ENCODE measurements at places on chromosomes 11 and 22.

DNA sequence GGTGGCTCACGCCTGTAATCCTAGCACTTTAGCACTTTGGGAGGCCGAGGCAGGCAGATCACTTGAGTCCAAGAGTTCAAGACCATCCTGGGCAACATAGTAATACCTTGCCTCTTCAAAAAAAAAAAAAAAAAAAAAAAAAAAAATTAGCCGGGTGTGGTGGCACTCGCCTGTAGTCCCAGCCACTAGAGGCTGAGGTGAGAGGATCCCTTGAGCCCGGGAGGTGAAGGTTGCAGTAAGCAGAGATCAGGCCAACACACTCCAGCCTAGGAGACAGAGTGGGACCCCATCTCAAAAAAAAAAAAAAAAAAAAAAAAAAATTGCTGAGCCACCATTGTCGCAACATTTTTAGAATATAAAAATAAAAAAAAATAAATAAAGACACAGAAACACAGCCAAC is 7.6 kb downstream of the CKAP5 start:
- no peak for DNase-seq

DNA sequence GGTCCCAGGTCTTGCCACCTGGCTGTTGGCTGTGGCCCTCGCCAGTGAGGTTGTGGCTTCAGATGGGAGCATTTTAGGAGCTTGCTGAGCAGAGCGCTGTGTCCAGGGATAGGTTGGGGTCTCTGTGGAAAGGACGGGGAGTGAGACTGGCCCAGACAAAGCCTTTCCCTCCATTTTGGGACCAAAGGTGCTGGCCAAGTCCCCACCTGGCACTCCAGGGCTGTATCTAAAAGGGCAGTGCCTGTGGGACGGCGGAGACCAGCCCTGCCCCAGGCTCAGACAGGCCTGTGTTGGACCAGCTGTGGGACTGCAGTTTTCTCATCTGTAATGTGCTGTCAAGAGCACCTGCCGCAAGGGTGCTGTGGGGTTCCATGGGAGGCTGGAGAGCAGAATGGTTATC is 5.0 kb upstream of the KCTD17 start:
- no peak for DNase-seq

- no peak for DNase-seq
Observed at GRCh38 chr11:44165432-44165831, 70.0 kb downstream of the EXT2 start.

GRCh38 chr11:111327908-111328624 is 29.7 kb downstream of the POU2AF3 start:
- no peak for DNase-seq

DNA sequence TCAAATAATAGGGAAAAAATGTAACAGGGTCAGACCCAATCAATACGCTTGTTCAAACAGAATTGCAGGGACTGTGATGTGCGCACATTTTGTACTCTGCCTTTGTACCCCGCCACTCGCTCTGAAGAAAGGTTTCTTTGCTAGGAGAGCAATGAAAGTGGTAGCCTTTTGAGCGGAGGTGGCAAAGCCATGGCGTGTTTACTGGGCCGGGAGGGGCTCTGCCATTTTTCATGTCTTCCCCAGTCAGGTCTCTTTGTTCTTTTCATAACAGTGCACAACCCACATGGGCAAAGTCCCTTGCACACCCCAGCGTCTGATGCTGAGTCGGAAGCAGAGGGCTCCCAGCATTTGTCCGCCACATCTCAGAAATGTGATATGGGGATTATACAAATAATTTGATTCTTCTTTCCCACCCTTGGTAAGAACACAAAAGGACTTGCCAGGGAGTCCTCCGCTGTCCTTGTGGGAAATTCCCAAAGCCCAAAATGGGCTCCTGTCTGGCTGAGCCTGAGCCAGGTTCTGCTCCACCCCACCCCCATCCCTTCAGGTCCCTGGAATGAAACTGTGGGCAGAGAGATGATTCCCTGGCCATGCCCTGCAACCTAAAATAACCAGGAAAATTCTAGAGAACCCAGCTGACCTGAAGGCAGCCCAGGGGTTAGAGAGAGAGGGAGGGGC is 36.6 kb downstream of the C11orf58 start:
- no peak for DNase-seq

- DNase-seq, result no peak
Observed at GRCh38 chr22:22935056-22935545, 47.5 kb downstream of the IGLL5 start.

- no peak for DNase-seq
Observed at GRCh38 chr11:36240173-36240572, 49.1 kb downstream of the COMMD9 start.

- no peak for DNase-seq
Observed at GRCh38 chr11:76604626-76605241, 65.8 kb downstream of the LRRC32 start.

- DNase-seq, result peak; percentile 52
Observed at GRCh38 chr11:44943118-44943517, 7.6 kb downstream of the TP53I11 start.

- peak; percentile 82 for DNase-seq
Observed at GRCh38 chr11:587978-588380, 11.7 kb downstream of the PHRF1 start.

GRCh38 chr11:111352231-111352746 is 26.8 kb downstream of the POU2AF1 start:
- DNase-seq, result no peak

- DNase-seq, result peak; percentile 82
Observed at GRCh38 chr11:61567286-61568061, 13.4 kb downstream of the SYT7 start.

- peak; percentile 73 for DNase-seq
Observed at GRCh38 chr22:41919357-41920224, 4.7 kb upstream of the SHISA8 start.

DNA sequence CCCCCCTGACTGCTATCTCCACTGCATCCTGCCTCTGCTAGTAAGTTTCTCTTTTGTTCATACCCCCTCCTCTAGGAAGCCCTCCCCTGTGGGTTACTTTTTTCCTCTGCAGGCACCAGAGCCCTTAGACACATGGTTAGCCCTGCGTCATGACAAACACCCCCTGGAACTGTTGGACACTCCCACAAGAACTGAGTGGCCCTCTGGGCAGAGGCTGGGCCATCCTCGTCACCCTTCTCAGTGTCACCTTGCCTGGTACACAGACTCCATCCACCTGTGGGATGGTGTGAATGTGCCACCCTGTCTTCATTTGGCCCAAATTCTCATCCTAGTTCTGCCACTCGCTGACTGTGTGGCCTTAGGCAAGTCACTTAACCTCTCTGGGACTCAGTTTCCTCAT is 4.1 kb upstream of the RAB3IL1 start:
- peak; percentile 5 for DNase-seq

DNA sequence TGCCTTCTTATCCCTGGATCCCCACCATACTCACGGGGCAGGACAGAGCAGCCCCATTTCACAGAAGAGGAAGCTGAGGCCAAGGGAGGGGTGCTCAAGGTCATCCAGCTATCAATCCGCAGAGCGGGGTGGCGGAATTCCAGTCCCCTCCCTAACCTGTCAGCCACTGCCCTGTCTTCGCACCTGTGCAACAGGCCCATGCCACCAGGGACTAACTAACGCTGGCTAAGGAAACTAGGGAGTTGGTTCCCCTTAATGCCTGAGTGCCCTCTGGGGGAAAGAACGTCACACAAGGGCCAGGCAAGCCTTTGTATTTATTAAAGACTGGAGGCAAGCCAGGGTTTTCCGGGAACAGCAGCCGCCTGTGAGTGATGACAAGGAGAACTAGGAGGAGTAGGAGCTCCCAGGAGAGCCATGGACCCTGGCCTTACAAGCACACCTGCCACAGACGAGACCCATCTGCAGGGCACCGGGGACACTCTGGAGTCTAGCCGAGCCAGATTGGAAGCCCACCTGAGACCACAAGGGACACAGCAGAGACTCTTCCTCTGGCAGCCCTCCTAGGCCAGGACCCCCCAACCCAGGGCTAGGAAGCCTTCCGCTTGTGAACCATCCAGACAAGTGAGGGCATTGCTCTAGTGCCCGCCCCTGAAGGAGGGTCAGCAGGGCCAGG is 64.4 kb downstream of the MYH9 start:
- DNase-seq, result no peak

GRCh38 chr11:46983598-46983997 is 47.0 kb downstream of the CSTPP1 start:
- DNase-seq, result no peak

DNA sequence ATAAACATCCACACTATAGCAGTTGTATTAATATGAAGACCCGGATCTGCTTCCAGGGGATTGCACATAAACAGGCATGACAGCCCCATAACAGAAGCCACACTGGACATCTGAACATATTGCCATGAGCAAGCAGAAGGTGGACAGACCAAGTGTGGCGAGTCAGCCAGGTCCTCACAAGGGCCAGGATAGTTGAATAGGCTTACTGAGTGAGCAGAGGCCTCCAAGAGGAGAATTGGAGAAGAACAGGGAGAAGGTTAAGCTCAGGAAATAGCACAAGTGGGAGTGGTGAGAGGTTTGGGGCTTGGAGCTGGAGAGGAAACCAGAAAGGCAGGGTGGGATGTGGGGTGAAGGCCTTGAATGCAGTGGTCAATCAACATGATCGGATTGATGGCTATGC is 10.8 kb downstream of the SLC35C1 start:
- no peak for DNase-seq

DNA sequence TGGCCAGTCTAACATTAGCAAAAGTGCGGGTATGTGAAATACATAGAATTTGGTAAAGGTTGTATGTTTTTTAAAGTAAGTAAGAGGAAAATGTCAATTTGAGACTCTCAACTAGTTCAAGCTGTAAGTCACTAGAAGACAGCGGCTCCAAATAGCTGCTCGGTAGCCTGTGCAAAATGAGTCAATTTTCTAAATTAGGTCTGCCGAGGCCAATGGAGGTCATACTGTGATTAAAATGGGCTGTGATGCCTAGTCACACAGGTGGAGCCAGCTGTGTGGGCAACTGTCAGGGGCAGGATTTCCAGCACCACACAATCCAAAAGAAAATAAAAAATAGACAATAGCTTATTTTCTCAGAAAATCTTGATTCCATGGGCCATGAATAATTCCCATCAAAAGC is 32.3 kb downstream of the KCNA4 start:
- DNase-seq, result no peak

DNA sequence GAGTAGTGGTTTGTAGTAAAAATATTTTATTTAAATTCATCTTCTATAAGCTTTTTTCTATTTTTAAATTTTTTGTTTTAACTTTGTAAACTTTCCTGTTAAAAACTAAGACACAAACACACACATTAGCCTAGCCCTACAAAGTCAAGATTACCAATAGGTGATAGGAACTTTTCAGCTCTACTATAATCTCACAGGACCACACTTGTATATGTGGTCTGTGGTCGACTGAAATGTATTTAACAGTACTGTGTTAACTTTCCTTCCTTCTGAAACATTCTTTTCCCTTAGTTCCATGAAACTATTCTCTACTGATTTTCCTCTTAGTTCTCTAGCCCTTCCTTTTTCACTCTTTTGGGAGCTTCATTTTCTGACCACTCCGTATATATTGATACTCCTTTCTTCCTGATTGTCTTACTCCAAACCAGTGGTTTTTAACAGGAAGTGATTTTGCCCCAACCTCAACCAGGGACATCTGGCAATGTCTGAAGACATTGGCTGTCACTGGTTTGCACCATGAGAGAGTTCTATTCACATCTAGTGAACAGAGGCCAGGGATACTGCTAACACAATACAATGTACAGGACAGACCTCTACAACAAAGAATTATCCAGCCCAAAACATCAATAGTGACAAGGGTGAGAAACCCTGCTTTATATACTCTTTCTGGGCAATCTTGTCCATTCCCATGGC is 8.8 kb downstream of the ZW10 start:
- DNase-seq, result no peak

DNA sequence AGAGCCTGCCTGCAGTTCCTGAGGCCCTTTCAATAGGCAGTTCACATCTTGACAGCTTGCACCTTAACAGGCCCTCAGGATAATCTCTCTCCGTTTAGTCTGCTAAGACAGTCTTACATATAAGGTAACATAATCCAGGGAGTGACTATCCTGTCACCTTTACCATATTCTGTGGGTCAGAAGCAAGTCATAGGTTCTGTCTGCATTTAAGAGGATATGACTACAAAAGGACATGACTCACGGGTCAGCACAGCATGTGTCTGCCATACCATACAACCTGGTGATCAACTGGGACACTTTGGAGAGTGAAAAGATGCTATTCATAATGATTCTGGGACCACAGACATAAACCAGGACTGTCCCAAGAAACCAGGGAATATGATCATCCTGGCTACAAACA is 611.1 kb downstream of the SOX6 start:
- no peak for DNase-seq

DNA sequence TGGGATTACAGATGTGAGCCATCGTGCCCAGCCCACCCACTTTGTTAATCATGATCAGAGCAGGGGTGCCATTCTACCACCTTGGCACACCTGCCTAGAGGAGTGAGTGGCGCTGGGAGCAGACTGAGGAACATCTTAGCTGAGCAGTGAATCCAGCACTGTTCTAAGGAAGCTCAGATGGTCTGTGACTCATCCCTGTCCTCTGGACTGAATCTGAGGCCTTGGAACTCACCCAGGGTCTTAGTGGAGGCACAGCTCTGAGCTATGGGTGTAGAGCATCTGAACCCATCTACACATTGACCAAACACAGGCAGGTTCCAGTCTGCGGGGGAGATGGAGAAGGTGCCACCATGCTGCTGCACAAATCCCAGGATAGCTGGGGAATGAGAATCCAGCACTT is 14.9 kb downstream of the PGAP2 start:
- no peak for DNase-seq

DNA sequence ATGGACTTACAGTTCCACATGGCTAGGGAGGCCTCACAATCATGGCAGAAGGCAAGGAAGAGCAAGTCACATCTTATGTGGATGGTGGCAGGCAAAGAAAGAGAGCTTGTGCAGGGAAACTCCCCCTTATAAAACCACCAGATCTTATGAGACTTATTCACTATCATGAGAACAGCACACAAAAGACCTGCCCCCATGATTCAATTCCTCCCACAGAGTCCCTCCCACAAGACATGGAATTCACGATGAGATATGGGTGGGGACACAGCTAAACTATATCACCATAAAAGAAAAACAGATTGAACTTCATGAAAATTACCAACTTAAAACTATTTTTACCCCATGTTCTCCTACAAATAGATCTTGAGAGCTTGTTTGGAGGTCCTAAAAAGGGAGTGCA is 19.6 kb downstream of the ENTHD1 start:
- no peak for DNase-seq

GRCh38 chr11:96875712-96876111 is 485.9 kb downstream of the JRKL start:
- no peak for DNase-seq
